ENCODE measurements at places on chromosomes 2 and 18.

DNA sequence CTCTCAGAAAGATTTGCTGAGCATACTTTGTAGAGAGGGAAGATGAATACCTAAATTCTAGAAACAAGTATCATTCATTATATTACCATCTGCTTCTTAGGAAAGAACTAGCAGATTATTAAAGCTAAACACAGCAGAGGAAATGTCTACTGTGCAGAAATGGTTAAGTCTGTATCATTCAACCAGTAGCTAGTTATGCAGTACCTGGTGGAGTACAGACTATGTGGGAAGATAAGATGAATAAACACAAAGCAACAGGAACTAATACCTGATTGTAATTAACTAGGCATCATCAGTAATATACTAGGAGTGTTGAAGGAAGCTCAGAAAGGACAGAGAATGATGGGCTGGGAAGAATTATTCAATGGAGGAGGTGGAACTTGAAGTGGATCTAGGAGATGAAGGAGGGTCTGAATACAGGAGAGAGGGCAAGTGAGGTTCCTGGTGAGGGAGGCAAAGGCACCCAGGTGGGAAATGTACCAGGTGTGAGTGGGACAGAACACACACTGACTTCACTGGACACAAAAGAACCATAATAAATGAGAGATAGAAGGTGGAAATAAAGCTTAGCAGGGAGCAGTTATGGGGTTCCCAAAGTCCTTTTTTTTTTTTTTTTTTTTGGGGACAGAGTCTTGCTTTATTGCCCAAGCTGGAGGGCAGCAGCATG lies 9.5 kb downstream of the WDFY1 start:
- DNase-seq = no peak

DNA sequence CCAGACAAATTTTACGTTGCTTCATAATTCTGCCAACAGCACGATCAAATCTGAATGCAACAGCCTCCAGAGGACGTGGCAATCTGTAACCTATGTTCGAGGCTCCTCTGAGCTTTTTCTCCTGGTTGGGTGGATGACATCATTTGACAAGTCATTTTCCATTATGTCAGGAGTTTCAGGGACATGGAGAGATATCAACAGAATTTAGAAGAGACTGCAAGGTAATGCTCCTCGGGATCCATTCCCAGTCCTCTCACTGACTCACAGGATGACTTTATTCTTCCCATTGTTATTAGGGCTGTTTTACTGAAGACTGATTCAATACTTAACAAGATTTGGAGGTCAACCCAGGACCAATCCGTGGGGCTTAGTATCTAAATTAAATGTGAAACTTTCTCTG lies 72.5 kb upstream of the RNF152 start:
- no peak for DNase-seq

GRCh38 chr18:46559946-46560670 lies 96.9 kb downstream of the LOXHD1 start:
- no peak for DNase-seq

DNA sequence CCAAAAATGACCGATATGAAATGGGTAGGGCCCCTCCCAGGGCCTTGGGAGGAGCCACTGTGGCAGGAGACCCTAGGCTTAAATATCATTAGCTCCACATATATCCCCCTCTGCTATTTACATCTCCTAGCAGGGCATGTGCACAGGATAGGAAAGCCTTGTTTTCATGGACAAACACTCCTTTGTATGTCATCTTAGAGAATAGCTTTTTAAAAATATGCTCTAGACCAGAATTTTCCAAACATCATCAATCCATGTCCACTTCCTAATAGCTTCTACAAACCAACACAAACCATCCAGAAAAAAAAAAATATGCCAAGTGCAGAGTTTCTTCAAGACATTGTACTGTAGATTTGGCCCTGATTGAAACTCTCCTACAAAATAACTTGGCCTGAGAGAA lies 10.8 kb downstream of the DAPL1 start:
- DNase-seq = no peak

GRCh38 chr2:142989273-142990204 lies 112.1 kb downstream of the KYNU start:
- peak; percentile 59 for DNase-seq

- no peak for DNase-seq
Measured at GRCh38 chr2:37825586-37825985, 99.5 kb upstream of the RMDN2 start.

- no peak for DNase-seq
Measured at GRCh38 chr2:10732924-10733565, 11.6 kb downstream of the ATP6V1C2 start.

DNA sequence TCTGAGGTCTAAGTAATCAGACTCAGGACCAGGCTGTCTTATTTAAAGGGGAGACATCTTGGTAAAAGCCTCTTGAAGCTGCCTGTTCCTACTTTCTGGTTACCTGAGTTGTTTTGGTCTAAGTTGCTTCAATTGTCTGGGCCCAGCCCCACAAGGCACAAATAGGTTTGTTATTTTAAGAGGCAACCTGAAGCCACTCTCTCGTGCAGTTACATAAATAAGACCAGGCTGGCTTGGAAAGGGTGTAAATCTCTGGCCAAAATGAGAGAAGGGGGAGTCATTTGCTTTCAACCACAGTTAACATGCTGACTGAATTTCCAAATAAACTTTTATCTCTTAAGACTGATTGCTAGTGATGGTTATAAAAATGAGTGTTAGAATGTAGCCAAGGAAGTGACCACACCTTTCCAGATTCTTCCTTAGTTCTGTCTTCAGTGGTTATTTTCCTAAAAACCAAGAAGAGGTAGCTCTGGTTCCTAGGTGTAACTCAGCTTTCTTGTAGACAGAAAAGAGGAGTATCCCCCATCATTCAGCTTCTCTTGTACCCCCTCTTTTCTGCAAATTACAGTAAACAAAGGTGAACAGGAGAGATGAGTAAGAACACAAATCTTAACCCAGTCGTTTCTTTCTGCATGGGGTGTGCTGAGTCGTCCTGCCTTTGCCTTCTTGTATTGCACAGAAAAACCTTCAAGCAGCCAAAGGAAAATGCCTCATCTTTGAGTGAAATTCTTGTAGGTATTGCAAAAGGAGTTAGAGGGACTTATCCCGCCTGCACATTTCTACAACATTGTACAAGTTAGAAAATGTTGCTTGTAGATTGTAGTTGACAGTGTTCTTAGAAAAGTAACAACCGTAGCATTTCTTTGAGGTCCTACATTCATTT lies 161.5 kb upstream of the NT5C1B start:
- DNase-seq = peak; percentile 63

DNA sequence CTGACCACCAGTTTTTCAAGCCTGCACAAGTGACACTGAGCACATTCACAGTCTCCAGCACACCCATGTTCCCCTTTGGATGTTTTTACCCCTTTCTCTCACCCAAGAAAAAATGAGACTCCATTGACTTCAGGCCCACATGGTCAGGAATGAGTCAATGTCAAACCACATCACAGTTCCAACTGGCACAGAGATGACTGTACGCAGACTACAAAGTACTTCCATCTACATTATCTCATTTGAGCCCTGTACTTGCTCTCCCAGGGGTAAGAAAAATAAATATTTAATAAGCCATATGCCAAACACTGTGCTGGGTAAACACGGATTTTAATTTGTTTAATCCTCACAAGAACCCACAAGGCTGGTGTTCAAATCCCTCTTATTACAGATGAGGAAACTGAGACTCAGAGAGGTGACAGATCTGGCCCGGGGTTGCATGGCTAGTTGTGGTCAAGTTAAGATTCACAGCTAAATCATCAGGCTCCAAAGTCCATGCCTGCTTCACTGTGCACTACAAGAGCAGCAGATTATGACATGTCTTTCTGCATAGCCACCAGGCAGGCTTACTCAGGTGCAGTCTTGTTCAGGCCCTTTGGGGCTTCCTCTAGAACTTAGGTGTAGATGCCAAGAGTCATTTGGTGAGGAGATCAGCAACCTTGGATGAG lies 106.1 kb downstream of the TXNL1 start:
- DNase-seq = peak; percentile 33

- peak; percentile 86 for DNase-seq
Measured at GRCh38 chr2:236745420-236746210, 176.0 kb downstream of the ACKR3 start.

GRCh38 chr2:11835403-11835802 lies 89.0 kb downstream of the LPIN1 start:
- DNase-seq = no peak

All from AG10803 (cell line).